ENCODE measurements at places on chromosomes 3 and 15.

DNA sequence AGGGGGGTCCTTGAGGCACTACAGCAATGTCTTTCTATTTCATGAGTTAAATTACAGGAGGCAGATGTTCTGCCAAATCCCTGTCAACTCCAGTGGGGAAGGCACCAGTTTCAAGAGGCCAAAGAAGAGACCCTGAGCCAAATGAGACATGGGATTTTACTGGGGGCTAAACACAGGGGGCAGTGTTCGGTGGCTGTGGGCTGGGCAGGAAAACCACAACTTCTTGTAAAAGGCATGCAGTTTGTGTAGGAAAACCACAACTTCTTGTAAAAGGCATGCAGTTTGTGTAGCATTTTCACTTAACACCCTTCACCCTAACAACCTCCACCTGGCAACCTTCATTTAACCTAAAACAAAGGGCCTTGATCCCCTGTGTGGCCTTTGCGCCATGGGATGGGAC, 61.0 kb downstream of the POLR2M start:
- no peak for DNase-seq

GRCh38 chr15:85097250-85097649, 115.6 kb downstream of the PDE8A start:
- DNase-seq, result no peak

DNA sequence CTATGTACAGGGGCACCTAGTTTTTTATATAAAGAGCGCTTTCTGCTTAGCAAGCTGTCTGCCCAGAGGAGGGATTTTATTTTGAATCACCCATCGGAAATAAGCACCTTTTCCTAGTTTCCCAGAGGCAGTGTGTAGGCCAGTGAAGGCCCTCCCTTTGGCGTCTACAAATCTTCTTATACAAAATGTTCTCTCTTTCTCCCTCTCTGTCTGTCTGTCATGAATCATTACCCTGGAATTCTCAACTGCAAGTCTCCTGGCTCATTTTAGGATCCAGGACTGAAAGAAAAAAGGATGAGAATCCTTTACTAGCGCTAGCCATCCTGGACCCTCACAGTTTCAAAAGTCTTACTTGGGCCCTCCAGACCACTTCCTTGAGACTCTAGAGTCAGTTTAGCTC, 728.1 kb downstream of the OTOL1 start:
- DNase-seq, result no peak

DNA sequence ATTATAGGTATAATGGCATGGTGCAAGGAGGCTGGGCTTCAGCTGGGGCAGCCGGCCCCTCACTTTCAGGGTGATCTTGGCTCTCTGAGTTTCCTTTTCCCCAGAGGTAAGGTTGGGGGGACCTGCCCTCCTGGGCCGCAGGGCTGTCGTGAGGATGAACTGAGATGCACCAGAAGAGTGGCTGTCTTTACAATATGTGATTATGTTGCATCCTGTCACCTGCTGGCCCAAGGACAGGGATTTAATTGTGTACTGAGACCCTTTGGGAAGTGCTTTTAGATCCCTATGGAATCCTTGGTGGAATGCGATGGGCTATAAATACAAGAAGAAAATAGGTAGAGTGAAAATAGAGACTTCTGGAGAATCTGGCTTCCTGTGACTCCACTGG, 22.1 kb downstream of the ANAPC13 start:
- no peak for DNase-seq

GRCh38 chr3:59234884-59235633, 185.2 kb upstream of the CFAP20DC start:
- peak; percentile 14 for DNase-seq

GRCh38 chr15:92416557-92416956, 22.9 kb downstream of the ST8SIA2 start:
- DNase-seq, result no peak

- DNase-seq, result no peak
These were observed 153.1 kb upstream of the GAP43 start for GRCh38 chr3:115470254-115470653.

GRCh38 chr3:197600796-197601565, 45.2 kb upstream of the BDH1 start:
- DNase-seq, result no peak

GRCh38 chr3:142888481-142889211, at the start of gene PCOLCE2:
Gene PCOLCE2, minus strand, starts transcription at chr3:142889083. Its CDS starts 187 bp downstream, at chr3:142888896.
- peak; percentile 22 for DNase-seq

DNA sequence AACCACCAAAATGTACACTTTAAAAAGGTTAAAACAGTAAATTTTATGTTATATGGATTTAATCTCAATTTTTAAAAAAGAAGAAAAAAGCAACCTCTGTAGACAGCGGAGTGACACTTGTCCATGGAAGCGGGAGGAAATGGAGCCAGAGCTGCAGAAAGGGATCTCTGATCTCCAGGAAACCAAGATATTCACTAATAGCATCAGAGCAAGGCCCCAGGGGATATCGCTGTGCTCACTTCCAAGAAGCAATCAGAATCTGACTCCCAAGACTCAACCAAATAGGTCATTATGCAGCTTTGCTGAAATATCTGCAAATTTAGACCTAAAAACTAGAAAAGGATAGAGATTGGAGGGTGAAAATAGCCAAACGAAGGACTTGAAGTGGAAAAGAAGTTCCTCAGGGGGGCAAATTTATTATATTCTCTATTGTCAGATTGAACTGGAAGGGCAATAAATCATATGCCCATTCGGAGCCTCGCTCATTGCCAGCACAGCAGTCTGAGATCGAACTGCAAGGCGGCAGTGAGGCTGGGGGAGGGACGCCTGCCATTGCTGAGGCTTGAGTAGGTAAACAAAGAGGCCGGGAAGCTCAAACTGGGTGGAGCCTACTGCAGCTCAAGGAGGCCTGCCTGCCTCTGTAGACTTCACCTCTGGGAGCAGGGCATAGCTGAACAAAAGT, 62.0 kb upstream of the ATP2C1 start:
- DNase-seq, result no peak

GRCh38 chr3:113890256-113890900, 51.8 kb downstream of the GRAMD1C start:
- DNase-seq, result no peak

DNA sequence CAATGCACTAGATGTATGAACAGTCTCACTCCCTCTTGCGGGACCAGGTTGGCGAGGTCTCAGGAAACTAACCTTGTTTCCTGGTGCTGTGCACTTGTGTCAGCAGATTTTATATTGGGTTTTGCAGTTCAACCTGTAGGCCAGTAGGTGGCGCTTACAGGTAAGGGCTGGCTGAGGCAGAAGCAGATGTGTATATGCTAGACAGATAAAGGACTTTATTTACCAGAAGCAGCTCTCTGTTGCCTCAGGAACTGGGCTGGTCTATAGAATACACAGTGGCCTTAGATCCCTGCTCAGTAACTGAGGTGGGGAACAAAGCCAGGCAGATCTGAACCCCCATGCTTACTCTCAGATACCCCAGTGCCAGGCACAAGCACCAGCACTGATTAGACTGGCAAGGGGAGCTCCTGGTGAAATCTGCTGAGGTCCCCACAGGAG, 296.8 kb downstream of the DOCK3 start:
- peak; percentile 76 for DNase-seq

GRCh38 chr15:58357529-58358476, 74.0 kb upstream of the LIPC start:
- DNase-seq, result peak; percentile 4

GRCh38 chr3:152350139-152350538, 81.4 kb downstream of the MBNL1 start:
- DNase-seq, result no peak

- no peak for DNase-seq
These were observed 13.3 kb downstream of the VILL start for GRCh38 chr3:38003817-38004414.

DNA sequence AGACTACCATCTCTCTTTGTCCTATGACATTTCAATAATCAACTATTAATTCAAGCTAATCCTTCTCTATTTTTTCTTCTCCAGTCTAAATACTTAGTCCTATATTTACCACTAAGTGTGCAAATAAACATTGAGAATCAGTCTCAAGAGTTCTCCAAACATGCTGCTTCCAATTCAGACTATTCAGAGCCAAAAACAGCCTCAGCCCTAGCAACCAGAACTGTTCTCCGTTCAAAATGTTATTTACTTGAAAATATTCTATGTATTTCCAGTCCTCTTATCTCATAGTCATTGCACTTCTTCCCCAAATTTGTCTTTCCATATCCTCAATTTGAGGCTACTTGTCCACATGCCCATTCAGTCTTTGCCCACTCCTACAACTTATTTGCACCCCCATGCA, 805.5 kb downstream of the IGSF11 start:
- DNase-seq, result no peak

DNA sequence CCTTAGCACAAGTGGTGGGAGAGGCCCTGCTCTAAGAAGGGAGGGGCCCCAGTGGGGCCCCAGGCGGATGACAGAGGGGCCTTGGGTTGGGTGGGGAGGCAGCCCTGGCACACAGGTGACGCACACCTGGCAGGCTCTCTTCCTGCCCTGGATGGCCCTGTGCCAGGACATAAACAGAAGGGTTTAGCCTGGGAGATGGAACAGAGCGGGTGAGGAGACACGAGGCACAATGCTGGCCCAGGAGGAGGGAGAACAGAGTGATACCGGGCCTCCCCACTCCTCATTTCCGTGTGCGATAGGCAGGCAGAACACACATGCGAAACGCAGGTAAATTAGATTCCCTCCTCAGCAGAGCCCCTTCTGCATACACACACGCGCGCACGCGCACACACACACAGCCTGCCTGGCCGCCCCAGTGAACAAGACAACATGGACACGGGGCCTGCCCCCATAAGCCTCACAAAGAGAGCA, 39.8 kb downstream of the IDH2 start:
- DNase-seq, result no peak

DNA sequence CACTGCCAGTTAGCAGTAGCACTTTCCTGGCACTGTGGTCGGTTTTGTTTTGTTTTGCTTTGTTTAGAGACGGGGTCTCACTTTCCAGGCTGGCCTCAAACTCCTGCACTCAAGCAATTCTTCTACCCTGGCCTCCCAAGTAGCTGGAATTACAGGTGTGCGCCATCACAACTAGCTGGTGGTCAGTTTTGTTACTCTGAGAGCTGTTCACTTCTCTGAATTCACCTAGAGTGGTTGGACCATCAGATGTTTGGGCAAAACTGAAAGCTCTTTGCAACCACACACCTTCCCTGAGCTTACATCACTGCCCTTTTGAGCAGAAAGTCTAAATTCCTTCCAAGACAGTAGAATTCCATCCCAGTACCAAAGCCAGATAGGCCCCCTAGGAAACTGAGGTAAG, 22.6 kb downstream of the CLDN18 start:
- no peak for DNase-seq

- DNase-seq, result no peak
These were observed 75.4 kb upstream of the HACD2 start for GRCh38 chr3:123660141-123660675.

GRCh38 chr15:59349680-59350420, 22.8 kb downstream of the MYO1E start:
- DNase-seq, result peak; percentile 58

DNA sequence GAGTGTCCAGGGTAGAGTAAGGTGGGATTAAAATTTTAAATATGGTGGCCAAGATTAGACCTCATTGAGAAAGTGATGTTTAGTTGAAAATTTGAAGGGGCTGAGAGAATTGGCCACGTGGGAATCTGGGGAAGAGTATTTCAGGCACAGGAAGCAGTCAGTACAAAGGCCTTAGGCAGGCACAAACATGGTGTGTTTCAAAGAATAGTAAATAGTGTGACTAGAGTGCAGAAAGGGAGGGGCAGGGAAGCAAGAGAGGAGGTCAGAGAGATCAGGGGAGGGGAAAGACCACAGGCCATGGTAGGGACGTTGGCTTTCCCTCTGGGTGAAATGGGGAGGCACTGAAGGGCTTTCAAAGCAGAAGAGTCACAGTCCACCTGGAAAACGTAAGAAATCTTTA, 36.6 kb upstream of the POMGNT2 start:
- no peak for DNase-seq

DNA sequence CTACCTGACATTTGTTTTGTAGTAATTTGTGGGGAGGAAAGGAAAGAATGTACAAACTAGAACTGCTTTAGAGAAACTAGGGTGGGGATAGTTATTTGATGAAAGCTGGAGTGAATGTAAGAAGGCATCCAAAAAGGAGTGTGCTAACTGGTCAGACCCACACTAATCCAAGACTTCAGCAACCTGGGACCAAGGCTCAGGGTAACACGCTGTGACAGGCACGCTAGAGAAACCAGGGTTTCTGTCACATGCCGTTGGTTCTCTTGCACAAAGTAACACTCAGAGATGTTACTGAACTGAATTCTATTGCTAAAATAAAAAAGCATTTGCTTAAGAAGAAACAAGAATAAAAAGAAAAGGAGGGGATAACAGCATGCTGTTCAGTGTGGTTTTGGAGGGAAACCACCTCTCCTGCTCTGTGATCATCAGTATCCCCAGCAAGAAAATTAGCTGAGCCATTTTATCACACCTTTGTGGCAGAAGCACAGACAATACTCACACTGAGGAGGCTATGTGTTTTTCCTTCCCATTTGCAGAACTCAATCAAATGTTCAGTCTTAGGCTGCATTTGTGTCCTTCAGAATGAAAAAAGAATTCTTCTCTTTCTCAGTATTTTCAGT, 2.8 kb upstream of the CCDC80 start:
- DNase-seq, result peak; percentile 47
